ENCODE measurements at places on chromosomes 4 and X.

- no peak for DNase-seq
These were observed 34.4 kb downstream of the KIF4A start for GRCh38 chrX:70324326-70324725.

DNA sequence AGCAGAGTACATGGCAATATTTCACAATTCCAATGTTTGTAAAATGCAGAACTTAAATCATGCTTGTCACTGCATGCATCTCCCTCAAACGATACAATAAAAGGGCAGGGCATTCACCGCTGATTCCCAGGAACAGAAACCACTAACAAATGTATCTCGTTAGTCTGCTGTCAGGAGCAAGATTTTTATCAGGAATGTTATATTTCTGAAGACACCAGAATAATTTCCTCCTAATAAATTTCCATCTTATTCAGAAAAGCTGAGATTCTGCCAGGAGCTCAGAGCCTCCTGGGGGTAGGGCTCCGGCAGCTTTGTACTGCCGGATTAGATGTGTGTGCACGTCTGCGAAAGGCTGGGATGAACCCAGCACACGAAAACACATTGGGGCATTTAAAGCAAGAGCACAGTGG, 54.0 kb upstream of the LDB2 start:
- DNase-seq, result no peak

DNA sequence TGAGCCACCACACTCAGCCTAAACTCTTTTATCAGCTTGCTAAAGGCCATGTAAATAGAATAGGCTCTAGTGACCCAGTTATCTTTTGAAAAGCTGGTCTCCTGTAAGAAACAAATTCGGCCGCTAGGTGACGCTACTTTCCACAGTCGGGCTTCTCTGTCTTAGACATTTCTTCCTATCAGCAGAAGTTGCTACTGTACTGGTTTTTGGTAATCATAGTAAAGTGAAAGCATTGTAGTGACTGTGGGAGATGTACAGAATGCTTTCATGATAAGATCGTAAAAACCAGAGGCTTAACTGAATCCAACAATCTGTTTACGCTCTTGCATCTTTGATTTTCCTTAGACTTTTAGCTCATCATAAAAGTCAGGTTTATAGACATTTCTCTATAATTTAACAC, 82.6 kb downstream of the GK start:
- DNase-seq, result peak; percentile 57

DNA sequence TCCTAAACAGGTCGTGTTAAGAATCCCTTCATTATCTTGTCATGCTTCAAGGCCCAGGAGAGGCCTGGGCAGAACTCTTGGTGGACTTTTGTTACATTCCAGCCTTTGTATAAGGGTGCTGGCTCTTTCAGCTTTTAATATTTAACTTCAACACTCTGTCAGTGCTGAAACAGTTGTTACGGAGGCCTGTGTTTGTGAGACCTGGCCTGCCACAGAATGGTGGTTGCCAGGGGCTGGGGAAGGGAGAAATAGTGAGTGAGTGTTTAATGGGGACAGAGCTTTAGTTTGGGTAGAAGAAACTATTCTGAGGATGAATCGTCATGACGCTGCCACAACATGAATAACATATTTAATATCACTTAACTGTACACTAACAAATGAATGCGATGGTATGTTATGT, 1027.6 kb upstream of the PRKX start:
- DNase-seq, result no peak

- DNase-seq, result no peak
These were observed 30.3 kb upstream of the PSAPL1 start for GRCh38 chr4:7465017-7465416.

GRCh38 chr4:80295826-80296225, 29.4 kb downstream of the FGF5 start:
- DNase-seq, result no peak

GRCh38 chrX:86946569-86946968, 571.0 kb upstream of the KLHL4 start:
- no peak for DNase-seq

- no peak for DNase-seq
These were observed 112.0 kb upstream of the TTC29 start for GRCh38 chr4:147057611-147058190.

DNA sequence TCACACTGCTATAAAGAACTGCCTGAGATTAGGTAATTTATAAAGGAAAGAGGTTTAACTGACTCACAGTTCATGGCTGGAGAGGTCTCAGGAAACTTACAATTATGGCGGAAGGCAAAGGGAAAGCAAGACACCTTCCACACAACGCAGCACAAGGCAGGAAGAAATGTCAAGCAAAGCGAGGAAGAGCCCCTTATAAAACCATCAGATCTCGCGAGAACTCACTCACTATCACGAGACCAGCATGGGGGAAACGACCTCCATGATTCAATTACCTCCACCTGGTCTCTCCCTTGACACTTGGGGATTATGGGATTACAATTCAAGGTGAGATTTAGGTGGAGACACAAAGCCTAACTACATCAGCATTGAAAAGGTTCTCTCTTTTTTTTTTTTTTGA, 39.6 kb downstream of the PALLD start:
- DNase-seq, result no peak

DNA sequence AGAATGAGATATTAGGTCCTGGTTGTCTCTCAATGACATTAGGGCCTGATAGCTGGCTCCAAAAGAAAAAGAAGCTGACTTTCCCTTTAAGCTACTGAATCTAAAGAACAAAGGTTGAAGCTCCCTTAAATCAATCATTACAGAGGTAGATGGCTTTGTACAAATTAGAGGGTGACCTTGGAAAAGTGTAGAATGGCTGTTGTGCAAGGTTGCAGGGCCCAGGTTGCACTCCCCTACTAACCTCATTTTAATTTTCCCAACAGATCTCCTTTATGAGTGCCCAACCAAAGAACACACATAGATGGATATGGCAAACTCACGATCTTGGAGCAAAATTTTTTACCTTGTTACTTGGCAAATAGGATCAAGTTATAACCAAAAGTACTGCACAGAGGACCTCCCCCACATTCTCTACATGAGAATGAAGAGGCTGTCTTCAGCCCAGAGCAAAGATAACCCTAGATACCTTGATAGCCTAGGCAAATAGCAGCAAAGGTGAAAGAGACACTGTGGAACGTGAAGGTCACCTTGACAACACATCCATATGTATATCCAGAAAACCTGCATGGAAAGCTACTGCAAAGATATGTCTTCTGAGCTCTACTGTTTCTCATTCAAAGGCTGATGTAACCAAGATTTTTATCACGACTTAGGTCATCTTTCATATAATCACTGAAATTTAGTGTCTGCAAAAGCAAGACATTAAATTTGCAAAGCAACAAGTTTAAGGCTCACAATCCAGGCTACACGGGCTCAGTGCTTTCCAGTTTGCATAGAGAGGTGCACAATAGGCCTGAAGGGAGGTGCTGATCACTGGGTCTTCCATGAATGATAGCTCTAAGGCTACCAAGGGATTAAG, 23.0 kb downstream of the KLB start:
- no peak for DNase-seq

DNA sequence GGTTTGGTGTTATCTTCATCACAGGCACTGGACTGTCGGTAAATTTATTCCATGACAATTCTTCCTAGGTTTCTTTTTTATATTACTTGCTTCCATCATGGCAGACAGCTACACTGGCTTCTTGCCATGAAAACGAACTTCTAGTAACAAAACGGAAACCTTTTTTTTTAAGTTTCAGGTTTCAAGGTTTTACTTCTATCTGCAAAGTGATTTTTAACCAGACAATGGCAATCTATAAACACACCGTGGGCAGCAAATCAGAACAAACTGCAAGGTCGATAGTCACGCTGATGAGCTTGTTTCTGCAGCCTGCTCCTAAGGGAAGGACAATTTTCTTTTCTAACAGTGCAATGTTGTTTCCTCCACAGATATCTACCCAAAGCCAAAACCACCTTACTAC, 29.9 kb downstream of the XG start:
- DNase-seq, result no peak

GRCh38 chr4:25867781-25868294, 5.0 kb upstream of the SEL1L3 start:
- DNase-seq, result no peak

- no peak for DNase-seq
These were observed 7.5 kb downstream of the ADD1 start for GRCh38 chr4:2850966-2851798.

- DNase-seq, result no peak
These were observed 120.2 kb upstream of the GPRIN3 start for GRCh38 chr4:89427782-89428181.

GRCh38 chrX:2888309-2888708, 40.8 kb downstream of the ARSD start:
- DNase-seq, result no peak

- DNase-seq, result no peak
These were observed 29.5 kb upstream of the C4orf54 start for GRCh38 chr4:99687120-99687519.

DNA sequence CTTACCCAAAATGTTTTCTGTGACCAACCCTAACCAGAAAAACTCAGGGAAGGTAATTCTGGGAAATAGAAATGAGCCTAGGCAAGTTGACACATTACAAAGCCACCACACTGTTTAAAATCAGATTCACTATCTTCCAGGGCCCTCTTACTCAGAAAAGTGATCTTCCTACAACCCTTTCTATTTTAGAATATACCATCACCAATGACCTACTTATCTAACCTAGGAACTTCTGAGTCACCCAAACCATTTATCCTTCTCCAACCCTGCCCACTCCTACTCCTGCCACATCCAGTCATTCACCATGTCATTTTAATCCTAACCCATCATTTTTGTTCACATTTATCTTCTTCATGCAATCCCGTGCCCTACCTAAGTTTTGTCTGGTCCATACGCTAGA, 89.9 kb downstream of the FTHL17 start:
- no peak for DNase-seq

DNA sequence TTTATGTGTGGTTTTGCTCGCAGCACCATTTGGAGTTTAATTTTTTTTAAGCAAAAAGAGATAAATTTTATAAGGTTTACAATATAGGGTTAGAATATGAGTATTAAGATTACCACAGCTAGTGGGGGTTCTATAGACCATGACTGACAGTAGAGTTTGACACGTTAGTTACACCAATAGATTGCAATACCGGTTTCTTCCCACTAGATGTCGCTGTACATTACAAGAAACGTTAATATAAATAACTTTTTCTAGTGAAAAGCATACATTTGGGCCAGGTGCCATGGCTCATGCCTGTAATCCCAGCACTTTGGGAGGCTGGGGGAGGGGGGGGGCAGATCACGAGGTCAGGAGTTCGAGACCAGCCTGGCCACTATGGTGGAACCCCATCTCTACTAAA, 433.6 kb downstream of the MAGEB5 start:
- DNase-seq, result no peak

DNA sequence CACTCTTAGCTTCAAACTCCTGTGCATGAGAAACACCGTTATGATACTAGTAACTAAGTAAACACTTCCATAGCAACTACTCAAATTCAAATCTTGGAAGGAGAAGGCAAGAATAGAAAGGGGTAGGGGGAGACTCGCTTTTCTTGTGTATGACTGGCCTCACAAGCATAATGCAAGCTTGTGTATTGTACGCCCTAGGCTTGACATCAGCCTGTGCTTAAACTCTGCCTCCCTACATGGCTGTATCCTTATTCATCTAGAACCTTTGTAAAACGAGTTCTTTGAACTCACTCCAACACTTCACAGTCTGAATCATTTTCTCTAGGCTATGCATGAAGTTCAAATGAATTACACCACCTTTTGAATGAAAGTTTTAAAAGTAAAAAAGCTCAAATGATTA, 1071.2 kb upstream of the ADGRL3 start:
- DNase-seq, result no peak

GRCh38 chr4:143404555-143404954, 67.9 kb downstream of the GAB1 start:
- no peak for DNase-seq

GRCh38 chr4:52655506-52655905, 3.6 kb downstream of the USP46 start:
- no peak for DNase-seq

DNA sequence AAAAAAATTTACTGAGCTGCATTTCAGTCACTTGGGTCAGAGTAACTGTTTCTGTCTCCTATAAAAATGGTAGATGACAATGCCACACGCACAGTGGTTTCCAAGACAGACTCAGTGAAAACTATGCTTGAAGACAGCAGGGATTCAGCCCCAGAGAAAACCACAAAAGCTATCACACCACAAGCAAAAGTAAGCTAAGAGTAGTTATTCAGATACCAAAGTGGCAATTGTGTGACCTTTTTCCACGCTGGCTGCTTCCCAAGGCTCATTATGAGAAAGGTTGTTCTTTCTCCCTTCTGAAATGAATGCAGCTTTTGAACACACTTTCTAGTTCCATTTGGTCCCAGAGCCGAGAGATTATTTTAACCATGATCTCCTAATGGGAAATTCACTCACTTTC, 46.4 kb upstream of the GPM6B start:
- no peak for DNase-seq

DNA sequence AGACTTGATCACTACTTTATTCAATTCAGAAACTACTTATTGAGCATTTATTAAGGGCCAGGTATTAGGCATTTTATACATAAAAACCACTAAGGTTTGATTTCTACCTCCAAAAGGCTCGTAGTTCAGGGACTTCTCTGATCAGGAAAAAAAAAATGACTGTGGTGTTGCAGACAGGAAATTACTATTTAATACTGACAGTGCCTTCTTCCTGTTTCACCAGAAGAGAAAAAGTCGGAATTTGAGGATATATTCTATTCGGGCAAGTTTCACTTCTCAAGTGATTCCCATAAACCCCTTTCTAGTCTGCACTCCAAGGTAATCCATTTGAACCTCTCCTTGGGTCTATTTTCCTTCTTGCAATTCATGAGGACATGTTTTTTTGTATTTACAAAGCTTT, 15.3 kb upstream of the TASL start:
- DNase-seq, result no peak

DNA sequence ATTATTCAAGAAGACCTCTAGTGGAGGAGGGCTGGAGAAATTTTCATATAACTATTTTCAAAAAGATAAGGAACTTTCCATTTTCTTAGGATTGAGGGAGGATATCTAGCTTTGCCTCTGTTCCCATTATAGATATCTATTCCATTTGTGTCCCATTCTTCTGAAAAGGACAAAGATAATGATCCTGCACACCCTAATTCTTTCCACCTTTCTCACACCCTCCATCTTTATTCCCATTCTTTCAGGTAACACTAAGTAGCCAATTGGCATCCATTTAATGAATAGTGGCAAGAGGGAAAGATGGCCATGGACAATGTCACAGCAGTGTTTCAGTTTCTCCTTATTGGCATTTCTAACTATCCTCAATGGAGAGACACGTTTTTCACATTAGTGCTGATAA, at the start of gene OR13H1:
Gene OR13H1, plus strand, starts transcription at position 301 of the 400 bp plus-strand sequence. Its CDS starts 0 bp downstream, at position 301.
- DNase-seq, result no peak

- no peak for DNase-seq
These were observed 150.8 kb downstream of the FRAS1 start for GRCh38 chr4:78207951-78208350.
